ENCODE measurements at places on chromosomes 2 and 18.

GRCh38 chr2:56148825-56149224 lies 35.0 kb upstream of the CCDC85A start:
- DNase-seq, result no peak

- DNase-seq, result no peak
Measured at GRCh38 chr2:150020937-150021673, 433.5 kb upstream of the MMADHC start.

DNA sequence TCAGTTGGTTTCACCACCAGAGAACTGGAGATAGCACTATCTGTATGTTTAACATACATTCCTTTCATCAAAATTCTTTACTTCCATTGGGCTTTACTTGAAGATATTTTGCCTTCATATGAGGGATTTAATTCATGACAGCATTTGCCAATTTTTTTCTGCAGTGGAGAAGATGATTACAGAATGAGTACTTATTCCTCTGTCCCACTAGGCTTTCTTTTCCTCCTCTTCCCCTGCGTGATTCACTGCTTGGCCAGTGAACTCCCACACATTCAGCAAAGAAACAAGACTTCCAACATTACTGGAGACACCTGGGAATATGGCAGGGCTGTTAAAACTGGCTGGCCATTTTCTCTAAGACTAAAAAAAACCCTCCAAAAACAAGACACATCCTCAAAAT lies 425.8 kb upstream of the KCNH7 start:
- DNase-seq, result no peak

- no peak for DNase-seq
Measured at GRCh38 chr18:57466307-57466706, 31.1 kb downstream of the ONECUT2 start.

DNA sequence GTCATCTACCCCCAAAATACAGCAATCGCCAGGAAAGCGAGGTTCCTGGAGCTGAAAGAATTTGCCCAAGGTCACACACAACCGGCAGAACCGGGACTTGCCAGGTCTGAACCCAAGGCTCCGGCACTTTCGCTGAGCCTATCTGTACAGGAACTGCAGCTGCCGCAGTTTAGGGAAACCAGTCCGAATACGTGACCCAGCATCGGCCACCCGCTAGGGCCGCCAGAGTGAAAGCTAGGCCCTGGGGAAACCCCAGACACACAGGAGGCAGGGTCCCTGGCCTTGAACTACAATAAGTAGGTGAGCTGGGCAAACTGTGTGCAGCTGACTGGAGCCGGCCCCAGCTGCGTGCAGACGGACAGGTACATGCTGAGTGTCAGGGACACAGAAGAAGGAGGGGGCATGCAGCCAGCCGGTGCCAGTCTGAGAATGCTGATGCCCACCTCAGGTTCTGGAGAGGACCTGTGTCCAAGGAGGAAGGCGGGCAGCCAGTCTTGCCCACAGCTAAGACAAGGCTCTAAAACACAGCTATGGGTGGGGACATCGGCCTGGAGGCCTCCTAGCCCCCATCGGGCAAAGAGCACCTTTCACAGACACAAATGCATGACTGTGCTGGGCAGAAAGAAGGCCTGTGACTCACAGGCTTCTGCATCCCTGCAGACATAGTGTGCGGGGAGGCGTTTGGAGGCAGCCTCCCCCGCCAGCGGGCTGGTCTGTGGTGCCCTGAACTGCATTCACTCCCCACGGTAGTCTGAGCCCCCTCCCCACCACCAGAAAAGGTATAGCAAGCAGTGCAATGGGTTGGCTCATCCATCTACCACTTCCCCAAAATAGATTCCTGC lies 107.4 kb upstream of the ID2 start:
- DNase-seq, result no peak

GRCh38 chr2:160194946-160195345 lies 5.1 kb downstream of the ITGB6 start:
- no peak for DNase-seq

DNA sequence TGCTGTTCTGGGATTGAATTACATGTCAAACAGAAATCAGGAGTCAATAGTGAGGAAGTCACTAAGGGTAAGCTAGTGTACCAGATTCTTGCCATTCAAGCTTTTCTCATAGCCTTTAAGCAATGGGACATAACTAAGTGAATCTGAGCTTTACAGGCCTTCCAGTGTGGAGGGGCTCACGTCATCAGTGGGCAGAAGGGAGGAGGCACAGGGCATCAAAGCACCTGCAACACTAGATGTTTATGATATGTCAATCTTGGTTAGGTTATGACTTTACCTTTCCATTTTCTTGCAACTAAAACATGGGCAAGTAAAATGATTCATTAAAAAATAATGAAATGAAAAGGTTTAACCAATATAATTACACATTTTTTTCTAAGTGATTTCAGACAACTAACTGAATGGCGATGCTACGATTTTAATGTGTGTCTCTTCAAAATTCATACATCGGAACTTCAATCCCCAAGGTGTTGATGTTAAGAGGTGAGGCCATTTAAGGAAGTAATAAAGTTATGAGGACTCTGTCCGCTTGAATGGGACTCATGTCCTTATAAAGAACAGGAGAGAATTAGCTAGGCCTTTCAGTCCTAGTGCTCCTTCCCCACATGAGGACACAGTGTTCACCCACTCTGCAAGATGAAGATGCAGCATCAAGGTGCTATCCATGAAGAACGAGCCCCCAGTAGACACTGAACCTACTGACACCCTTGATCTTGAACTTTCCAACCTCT lies 1169.2 kb upstream of the NXPH2 start:
- DNase-seq, result no peak

- no peak for DNase-seq
Measured at GRCh38 chr2:28684142-28684858, 67.3 kb upstream of the PPP1CB start.

DNA sequence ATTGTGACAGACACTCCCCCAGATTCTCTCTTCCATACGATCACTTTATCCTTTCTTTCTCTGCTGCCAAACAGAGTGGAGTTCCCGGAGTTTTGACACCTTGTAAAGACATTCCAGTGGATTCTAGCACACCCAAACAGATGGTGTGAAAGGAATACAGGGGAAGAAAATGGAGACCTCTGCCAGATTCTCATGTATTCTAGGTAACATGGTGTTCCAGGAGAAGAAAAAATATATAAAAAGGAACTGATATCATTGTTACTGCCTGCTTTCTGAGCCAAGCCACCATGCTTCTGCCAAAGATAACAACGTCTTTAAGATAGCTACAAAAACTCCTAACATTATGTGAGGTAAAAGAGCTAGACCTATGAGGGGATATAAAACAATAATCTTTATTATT lies 136.5 kb downstream of the TXNL1 start:
- no peak for DNase-seq

DNA sequence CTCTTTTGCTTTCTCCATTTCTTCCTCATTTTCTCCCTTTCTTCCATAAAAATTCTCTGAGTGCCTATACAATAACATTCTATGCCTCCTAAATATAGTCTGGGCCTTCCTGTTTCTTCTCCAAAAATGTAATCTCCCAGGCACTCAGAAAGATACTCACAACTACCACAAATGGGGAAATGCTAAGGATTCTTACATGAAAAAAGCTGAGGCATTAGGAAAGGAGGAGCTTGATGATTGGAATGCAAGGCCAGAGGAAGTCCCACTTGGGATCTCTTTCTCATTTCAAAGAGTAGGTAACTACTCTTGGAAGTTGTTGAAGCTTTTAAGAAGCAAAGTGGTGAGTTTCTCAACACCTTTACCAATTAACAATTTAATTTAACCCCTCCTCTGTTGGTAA lies 3.4 kb downstream of the VSNL1 start:
- no peak for DNase-seq

DNA sequence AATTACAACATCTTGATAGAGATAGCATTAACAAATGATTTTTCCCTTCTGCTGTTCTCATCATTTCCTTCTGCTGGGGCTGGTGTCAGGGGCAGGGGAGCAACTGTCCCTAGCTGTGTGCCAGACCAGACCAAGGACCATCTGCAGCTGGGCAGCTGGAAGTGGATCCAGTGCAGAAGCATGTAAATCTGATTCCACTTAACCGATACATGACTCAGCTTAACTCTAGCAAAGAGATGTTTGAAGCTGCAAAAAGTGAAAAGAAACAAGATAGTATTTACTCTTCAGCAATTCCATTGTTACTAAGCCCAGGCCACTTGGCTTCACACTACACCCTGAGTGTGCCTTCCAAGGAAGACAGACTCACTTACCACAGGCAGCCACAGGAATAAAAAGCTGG lies 151.1 kb downstream of the GALNT1 start:
- no peak for DNase-seq

- DNase-seq, result no peak
Measured at GRCh38 chr2:45681675-45682074, 30.2 kb downstream of the PRKCE start.

DNA sequence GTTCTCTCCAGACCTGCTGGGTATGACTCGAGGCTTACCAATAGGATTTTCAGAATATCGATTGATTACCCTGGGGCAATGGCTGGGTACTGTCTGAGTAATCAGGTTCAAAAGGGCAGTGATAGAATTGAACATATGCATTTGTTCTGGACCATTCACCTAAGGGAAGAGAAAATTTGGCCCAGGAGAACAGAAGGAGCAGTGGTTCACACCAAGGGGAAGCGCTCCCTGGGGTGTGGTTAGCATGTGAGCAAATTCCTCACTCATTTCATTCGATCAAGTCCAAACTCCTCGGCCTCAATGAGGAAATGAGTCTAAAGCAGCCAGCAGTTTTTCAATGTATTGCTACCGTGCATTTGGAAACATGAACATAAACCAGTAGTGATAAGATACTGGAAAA lies 55.6 kb downstream of the CYP26B1 start:
- no peak for DNase-seq

DNA sequence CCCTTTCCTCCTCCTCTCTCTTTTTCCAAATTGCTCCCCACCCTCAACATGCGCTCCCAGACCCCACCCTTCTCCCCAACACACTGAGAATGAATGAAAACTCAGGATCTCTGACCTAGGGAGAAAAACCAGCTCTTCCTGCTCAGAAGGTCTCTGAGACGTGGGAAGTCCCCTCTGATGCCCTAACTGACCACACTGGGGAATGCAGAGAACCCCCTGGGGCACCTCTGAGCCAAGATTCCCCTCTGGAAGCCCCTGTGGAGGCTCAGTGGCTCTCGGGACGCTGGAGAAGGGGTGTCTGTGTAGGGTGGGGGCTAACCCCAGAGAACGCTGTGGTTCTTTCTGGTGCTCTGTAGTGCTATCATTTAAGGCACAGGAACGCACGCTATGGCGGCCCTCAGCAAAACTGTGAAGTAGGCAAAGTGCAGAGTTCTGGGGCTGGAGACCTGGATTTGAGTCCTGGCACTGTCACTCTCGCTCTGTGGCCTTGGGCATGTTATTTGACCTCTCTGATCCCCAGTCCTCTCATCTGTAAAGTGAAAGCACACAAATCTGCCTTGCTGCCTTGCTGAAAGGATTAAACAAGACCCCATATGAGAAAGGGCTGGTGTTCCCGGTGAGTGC lies 17.1 kb downstream of the ATOH8 start:
- no peak for DNase-seq

- no peak for DNase-seq
Measured at GRCh38 chr2:164388511-164388910, 232.8 kb downstream of the GRB14 start.

DNA sequence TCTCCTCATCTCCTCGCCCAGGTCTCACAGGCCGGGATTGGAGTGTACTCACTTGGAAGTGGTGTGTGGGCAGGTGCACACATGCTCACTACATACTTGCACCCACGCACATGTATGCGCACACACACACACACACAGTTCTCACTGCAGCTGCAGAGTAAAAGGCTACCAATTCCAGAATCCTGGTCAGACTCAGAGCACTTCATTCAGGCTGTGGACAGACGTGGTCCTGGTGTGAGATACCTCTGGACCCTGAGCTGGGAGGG lies 19.4 kb downstream of the CELF4 start:
- no peak for DNase-seq

GRCh38 chr2:158762336-158762735 lies 32.8 kb upstream of the DAPL1 start:
- no peak for DNase-seq

DNA sequence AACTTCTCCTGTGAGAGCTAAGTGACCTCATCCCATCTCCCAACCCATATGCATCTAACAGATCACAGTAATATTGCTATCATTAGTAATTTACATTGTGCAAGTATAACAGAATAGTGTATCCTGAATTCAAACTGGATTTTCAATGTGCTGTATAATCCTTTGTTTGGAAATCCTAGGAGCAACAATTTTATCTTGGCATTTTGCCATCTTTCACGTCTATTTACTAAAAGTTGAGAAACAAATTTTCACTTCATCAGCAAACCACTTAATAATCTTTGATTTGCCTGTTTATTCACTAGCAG lies 3.8 kb downstream of the HNRNPLL start:
- no peak for DNase-seq

DNA sequence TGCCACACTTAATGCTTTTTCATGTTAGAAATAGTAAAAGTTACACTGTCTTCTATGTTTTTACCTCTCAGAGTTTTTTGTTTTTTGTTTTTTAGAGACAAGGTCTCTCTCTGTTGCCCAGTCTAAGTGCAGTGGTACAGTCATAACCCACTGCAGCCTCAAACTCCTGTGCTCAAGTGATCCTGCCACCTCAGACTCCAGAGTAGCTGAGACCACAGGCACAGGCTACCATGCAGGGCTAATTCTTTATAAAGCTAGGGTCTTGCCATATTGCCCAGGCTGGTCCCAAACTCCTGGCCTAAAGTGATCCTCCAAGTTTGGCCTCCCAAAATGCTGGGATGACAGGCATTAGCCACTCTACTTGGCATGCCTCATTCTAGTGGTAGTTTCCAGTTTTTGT lies 33.1 kb downstream of the GLS start:
- no peak for DNase-seq

DNA sequence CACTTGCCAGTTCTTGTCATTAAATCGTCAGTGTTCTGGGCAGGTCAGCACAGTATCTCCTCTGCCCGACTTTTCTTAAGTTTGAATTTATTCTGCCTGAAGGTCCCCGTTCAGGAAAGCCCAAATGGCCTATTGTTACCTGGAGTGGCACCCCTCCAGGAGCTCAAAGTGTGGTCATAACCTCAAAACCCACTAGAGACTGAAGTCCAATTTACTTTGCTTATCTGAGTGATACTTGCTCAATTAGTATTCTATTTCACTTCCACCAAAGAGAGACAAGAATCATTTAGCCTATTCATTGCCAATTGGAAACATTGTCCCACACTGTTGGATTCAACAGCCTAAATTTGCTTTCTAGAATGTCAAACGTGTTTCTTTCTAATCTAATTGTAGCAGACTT lies 375.3 kb downstream of the LNPK start:
- DNase-seq, result no peak

DNA sequence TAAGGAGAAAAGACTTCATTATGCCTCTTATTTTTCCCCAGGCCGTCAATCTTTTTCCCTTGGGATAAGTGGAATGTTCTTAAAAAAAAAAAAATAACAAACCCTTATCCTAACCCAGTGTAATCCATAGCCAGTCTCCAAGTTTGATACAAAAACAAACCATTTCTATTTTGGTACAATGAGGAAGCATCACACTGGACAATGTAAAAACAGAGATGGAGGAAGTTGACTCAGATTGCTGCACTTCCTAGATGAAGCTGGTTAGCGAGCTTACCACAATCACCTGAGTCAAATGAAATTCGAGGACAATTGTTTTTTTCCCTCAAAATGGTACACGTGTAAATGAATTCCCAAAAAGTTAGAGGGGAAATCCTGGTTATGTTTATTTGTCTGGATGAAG lies 259.7 kb downstream of the TCF4 start:
- DNase-seq, result no peak
